Stimulated activated CD4-positive, alpha-beta T cell treated with anti-CD3 and anti-CD28 coated beads, Interleukin-2, amount 100 ng/mL, for 48 hours (primary cell): ENCODE measurements at places on chromosomes 7 and 10.

- DNase-seq, result no peak
Measured at GRCh38 chr7:151411551-151411950, 1.7 kb upstream of the WDR86 start.

DNA sequence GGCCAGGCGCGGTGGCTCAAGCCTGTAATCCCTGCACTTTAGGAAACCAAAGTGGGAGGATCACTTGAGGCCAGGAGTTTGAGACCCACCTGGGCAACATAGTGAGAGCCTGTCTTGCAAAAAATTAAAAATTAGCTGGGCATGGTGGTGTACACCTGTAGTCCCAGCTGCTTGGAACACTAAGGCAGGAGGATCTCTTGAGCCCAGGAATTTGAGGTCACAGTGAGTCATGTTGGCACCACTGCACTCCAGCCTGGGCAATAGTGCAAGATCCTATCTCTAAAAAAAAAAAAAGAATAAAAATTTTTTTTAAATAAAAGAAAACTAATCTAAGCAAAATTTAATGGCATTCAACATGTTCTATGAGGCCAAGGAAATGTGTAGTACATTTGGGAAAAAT, 44.9 kb upstream of the UBN2 start:
- no peak for DNase-seq

DNA sequence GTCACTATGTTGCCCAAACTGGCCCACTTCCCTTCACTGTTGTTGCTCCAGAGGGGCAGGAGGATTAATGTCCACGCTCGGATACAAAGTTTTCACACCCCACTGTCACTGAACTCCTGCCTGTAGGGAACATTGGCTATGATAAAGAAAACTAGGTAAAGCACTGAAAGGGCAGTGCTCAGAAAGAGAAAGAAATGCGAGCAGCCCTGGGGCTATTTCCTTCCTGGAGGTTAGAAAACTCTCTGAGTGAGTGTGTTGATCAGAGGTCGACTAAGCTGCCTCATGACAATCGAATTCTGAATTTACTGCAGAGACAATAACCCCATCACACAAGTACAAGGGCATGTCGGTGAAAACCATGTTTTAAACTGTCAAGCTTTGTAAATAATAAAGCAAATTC, 227.2 kb upstream of the PITRM1 start:
- DNase-seq, result no peak

DNA sequence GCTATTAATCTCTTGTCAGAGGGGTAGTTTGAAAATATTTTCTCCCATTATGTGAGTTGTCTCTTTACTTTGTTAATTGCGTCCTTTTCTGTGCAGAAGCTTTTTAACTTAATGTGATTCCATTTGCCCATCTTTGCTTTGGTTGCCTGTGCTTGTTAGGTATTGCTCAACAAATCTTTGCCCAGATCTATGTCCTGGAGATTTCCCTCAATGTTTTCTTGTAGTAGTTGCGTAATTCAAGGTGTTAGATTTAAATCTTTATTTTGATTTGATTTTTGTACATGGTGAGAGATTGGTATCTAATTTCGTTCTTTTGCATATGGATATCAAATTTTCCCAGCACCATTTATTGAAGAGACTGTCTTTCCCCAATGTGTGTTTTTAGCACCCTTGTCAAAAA, 567.2 kb downstream of the DNAJB9 start:
- no peak for DNase-seq

GRCh38 chr7:128215281-128215680, 25.8 kb upstream of the LEP start:
- no peak for DNase-seq

GRCh38 chr7:74256491-74257408, 2.6 kb upstream of the RFC2 start:
- no peak for DNase-seq

DNA sequence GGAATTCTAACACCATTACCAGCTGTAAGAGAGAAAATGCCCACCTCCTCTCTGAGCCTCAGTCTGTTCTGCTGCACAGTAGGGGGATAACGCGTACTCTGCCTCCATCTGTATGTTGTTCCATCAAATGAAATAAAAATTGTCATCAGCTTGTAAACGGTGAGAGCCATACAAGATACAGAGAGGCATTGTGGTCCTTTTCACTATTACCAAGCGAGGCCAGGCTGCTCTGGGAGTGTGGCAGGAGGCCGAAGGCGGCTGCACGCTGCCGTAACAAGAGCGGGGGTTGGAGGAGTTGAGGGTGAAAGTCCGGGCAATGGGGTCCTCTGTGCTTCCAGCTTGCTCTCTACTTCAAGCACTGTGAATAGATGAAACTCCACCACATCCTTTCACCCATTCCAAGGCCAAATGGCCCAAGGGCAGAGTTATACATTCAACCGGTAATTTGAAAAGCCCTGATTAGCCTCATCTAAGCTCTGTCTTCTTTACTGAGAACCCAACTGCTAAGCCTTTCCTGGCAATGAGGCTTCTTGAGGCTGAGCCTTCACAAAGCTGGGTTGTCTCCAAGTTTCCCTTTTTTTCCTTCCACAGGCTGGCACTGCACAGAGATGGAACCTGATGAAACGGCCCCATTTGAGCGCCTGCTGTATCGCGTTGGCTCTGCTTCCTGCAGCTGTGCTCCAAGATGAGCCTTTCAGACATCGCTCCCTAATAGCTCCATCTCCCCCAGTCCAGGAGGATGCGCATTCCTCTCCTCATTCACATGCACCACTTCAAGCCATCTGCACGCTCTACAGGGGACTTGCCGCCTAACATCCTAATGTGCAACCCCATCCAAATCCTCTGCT, 47.2 kb downstream of the PYROXD2 start:
- DNase-seq, result no peak

DNA sequence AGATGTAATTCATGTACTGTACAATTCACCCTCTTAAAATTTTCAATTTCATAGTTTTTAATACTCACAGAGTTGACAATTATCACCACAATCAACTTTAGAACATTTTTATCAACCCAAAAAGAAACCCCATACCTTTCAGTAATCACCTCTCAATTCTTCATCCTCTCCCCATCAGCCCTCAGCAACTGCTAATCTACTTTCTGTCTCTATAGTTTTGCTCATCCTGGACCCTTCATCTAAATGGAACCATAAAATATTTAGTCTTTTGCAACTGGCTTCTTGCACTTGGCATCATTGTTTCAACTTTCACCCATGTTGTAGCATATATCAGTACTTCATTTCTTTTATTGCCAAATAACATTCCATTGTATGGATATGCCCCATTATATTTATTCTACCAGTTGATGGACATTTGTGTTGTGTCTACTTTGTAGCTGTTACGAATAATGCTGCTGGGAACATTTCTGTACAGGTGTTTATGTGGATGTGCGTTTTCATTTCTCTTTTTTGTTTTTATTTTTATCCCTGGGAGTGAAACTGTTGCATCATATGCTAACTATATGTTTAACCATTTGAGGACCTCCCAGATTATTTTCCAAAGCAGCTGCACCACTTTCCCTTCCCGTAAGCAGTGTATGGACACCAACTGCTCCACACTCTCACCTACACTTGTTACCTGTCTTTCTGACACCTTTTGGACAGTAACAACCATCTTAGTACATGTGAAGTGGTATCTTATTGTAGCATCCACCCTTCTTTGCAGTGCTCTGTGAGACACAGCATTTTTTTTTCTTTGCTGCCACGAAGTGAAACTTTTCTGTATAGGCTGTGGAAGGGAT, 65.4 kb upstream of the APBB1IP start:
- DNase-seq, result no peak

GRCh38 chr7:784971-785370, 47.3 kb upstream of the SUN1 start:
- no peak for DNase-seq

DNA sequence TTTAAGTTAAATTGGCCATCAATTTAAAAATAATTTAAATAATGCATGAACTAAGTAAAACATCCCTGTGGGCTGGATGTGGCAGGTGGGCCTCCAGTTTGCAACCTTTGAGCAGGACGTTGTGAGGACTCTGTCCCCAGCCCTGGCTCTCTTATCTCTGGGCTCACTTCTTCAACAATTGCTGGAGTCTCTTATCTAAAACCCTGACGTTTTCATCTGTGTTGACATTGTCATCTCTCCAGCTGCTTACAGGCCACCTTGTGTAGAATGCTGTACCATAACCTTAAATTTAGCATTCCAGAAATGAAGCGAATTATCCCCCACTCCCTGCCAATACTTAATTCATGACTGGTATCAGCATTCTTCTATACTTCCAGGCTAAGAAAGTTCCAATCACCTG, 3.2 kb upstream of the KIF5B start:
- no peak for DNase-seq

DNA sequence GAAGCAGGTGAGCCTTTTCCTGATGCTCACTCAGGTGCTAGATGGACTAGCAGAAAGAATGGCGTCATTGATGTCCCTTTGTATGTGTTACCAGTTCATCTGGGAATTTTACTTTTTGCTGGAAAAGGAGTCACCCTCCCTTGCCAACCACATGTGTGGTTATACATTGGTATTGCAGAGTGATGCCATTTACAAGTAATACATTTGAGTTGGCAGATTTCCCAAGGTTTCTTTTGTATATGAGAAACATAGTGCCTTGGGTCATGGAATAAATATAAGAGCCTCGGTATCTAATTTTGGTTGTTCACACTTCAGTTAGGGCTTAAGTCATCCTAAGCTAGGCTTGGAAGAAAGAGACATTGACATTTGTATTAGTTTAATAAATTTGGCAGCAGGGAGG, 10.4 kb upstream of the ATXN7L1 start:
- DNase-seq, result no peak

DNA sequence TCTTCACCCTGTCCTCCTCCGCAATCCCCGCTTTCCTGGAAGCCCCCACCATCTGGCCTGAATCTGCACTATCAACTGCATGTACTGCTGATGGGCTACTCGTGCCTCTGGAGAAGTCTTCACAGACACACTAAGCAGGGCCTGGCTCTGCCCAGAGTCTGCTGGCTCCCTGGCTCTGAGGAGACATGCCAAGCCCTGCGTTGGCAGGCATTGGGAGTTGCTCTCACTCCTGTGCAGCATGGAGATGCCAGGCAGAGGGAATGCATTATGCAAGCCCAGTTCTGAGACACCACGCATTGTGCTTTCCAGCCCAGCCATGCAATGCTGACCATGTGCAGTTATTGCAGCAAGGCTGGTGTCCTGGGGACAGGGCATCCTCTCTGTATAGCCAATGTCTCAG, 314.6 kb downstream of the CXCL12 start:
- DNase-seq, result no peak

DNA sequence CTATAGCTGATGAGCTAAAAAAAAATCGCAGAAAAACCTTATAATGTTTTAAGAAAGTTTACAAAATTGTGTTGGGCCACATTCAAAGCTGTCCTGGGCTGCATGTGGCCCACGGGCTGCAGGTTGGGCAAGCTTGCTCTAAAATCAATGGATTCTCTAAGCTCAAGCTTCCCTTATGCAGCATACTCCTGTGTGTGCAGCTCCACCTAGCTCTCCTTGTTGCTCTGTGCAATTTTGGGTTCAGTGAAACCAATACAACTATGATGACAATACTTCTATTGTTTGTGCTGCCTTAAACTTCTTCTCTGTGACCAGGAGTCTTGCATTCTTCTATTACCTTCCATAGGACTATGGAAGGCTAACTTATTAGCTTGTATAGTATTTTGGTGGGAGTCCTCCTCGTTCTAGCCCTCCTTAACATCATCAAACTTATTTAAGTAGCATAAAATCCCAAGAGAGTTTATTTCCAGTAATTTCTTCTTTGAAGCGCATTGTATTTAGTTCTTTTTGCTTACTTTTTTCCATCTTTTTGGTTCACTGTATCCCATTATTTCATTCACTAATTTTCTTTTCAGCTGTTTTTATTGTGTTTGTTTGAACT, 170.9 kb upstream of the SMIM30 start:
- DNase-seq, result no peak

GRCh38 chr7:149625340-149625946, 127.8 kb upstream of the ZNF746 start:
- DNase-seq, result peak; percentile 62

- DNase-seq, result no peak
Measured at GRCh38 chr7:87767827-87768226, 108.3 kb downstream of the SLC25A40 start.

- peak; percentile 64 for DNase-seq
Measured at GRCh38 chr7:128381161-128381821, 19.8 kb upstream of the PRRT4 start.

- DNase-seq, result no peak
Measured at GRCh38 chr7:73881352-73882046, 20.5 kb downstream of the TMEM270 start.

- DNase-seq, result no peak
Measured at GRCh38 chr7:36082216-36082615, 70.8 kb upstream of the EEPD1 start.

DNA sequence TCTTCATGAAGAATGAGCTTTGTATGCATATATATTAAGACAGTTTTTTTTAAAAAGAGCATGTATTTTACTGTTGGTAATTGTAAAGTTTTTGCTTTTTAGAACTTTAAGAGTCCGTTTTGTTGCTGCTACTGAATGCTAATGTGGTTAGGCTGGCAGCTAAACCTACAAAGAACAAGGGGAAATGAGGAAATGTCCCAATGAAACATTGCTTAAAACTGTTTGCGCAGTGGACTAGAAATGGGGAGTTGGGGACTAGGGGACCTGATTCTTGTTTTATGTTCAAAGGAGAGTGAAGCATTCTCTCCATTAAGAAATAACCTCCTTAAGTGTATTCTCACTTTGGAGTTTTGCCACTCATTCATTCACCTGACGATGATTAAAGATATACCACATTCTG, 5.7 kb downstream of the NRF1 start:
- no peak for DNase-seq

DNA sequence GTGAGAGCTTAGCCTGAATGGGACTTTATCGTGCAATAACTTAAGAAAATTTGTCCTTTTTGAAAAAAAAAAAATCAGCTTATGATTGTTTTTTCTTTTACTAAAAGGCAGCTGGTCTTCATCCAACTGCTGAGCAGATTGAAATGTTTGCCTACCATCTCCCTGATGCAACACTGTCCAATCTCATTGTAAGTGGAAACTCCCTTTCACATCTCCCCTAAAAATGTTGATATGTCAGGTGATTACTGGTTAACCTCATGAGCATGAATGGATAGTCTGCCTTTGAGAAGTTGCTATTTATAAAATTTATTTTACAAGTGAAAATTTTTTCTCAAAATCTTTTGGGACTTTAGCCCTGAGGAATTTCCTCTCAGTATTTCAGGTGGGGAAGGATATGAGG, 17.8 kb upstream of the HKDC1 start:
- DNase-seq, result no peak

GRCh38 chr7:130965515-130965914, 231.5 kb upstream of the KLF14 start:
- DNase-seq, result no peak

- DNase-seq, result no peak
Measured at GRCh38 chr10:86959737-86960002, 1.3 kb downstream of the SNCG start.
